ENCODE measurements at places on chromosomes 13 and 19.

- DNase-seq, result no peak
Observed at GRCh38 chr13:111874981-111875380, 192.0 kb upstream of the SOX1 start.

DNA sequence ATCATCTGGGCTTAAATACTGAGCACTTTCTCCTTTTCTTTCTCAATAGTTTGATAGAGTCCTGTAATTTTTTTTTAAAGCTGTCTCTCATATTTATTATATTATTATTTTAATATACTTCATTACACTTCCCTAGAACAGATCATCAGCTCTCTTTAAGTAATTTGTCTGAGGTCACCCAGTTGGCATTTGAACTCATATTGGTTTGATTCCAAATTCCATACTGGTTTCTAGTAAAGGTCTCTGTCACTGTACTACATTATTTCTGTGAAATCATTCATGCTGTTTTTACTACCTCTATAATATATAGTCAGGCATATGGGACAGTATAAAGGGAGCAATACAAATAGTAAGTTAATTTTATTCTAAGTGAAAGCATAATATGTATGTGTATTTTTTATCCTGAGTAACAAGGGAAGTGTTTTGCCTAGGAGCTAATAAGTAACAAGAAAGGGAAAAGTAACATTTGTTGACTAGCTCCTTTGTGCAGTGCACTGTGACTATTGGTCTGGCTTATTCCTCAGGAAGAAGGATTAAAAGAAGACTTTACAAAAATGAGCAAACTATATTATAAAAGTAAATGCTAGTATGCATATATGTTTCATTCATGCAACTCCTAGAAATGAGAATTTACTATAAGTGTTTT, 14.3 kb downstream of the LPAR6 start:
- no peak for DNase-seq

DNA sequence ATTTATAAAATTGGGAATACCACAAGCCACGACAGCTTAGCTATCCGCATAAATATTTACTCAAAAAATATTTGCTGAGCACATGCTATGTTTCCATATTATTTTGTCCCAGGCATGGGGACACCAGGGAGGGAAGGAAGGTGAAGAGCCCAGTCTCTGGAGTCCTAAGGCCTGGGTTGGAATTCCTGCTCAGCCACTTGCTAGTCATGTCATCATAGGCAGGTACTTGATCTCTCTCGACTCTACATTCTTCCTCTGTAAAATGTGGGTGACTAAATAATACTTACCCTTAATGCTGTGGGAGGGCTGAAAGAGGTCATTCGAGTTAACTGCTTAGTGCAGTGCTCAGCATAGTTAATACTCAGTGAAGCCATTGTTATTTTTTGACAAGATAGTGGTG, 4.3 kb upstream of the RNASEH2B start:
- DNase-seq, result no peak

GRCh38 chr13:23159205-23159759, 21.5 kb upstream of the SGCG start:
- no peak for DNase-seq

- DNase-seq, result no peak
Observed at GRCh38 chr13:73416093-73416492, 357.3 kb downstream of the KLF5 start.

DNA sequence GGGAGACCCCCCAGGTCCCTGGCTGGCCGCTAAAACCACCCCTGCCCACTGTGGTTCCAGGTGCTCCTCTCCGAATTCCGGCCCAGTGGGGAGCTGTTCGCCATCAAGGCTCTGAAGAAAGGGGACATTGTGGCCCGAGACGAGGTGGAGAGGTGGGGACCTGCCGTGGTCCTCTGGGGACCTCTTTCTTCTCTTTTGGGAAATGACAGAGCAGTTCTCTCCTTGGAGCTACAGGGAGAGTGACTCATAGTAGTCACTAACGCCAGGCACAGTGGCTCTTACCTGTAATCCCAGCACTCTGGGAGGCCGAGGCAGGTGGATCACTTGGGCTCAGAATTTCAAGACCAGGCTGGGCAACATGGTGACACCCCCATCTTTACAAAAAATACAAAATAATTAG, 7.3 kb downstream of the PTGER1 start:
- DNase-seq, result no peak

GRCh38 chr13:41364043-41364442, 53.0 kb downstream of the NAA16 start:
- no peak for DNase-seq

- DNase-seq, result no peak
Observed at GRCh38 chr19:27892500-27892899, 1320.5 kb downstream of the UQCRFS1 start.

DNA sequence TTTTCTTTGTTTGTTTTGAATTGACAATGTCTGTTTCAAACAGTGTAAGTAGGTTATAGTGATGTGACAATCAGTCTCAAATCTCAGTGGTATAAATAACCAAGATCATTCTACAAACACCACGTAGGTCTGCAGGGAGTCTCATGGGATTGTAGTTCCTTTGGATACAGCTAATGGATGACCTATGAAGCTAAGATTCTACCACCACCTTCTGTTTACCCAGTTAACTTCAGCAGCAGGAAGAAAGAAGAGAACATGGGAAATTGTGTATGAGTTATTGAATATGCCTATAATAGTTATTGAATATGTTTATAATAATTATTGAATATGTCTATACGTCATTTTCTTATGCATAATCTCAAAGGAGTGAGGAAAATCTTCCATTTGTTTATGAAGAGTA, 63.9 kb upstream of the SLITRK5 start:
- no peak for DNase-seq

DNA sequence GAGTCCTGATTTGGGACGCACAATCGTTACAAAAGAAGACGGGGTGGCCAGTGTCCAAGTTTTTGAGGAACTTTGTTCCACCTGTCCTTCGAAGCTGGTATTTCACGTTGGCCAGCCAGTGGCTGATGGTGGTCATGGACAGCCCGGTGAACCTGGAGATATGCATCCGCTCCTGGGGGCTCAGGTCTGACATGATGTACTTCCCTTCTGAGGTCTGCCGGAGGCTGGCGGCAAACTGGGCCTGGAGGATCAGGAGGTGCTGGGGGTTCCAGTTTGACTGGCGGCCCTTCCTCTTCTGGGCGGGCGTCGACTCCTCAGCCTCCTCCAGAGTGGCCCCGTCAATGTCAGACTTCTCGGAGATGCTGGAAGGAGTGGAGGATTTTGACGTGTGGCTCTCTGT, 72.4 kb downstream of the TSHZ3 start:
- no peak for DNase-seq

DNA sequence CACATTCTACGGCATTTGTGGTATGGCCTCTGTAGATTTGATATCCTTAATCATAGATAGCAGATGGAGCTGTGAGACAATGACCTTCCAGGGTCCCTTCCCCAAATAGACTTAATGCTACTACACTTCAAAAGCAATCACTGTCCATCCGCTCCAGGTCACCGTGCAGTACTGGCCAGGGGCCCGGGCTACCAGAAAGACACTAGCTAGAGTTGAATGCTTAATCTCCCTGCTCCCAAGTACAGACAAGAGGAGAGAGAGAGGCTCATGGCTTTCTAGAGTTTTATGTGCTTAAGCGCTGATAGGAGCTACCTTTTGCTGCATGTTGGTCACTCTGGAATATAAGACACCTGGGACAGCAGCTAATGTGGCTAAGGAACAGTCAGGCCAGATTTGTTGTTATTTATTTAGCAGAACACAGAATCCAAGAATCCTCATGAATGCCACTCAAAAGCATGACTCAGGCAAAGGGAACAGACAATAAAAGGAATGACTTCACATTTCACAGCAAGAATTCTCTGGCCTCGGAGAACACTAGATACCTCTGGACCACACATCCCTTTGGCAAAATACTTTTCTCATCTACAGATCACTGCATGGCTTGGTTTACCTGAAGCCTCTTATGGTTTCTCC, 165.0 kb downstream of the LACC1 start:
- DNase-seq, result no peak

GRCh38 chr19:33311326-33311682, 9.0 kb upstream of the CEBPA start:
- no peak for DNase-seq

DNA sequence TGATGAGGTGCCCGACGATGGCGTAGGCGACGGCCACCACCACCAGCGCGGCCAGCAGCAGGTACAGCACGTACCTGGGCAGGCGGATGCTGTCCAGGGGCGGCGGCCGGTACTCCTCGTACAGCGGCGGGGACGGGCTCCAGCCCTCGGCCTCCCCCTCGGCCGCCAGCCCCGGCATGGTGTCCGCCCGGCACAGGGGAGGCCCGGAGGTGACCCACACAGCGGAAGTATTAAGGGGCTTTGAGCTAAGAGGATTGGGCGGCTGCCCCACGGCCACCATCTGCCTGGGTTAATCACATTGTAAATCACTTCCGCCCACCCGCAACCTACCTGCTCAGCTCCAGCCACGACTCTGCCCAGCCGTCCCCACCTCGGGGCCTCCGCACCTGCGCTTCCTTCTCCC, at the start of gene SMIM44:
Gene SMIM44, minus strand, starts transcription at position 216 of the 403 bp plus-strand sequence. Its CDS starts 38 bp downstream, at position 178.
- no peak for DNase-seq

- no peak for DNase-seq
Observed at GRCh38 chr19:20453425-20453935, 112.1 kb downstream of the ZNF737 start.

GRCh38 chr19:42113641-42114348, 18.5 kb downstream of the POU2F2 start:
- DNase-seq, result no peak

DNA sequence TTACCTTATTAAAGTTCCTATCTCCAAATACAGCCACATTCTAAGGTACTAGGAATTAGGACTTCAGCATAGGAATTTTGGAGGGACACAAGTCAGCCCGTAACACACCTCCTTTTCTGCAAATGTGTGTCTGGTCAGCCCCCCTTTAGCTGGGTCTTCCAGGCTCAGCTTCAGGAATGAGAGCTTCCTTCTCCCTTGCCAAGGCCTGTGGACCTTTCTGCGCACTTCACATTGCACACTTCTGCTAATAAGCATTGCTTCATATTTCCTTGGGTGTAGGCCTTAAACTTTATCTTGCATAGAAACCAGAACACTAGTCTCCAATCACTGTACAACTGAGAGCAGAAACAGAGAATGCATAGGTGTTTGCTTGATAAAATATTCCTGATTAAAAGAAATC, 4.5 kb upstream of the STK24 start:
- DNase-seq, result no peak

DNA sequence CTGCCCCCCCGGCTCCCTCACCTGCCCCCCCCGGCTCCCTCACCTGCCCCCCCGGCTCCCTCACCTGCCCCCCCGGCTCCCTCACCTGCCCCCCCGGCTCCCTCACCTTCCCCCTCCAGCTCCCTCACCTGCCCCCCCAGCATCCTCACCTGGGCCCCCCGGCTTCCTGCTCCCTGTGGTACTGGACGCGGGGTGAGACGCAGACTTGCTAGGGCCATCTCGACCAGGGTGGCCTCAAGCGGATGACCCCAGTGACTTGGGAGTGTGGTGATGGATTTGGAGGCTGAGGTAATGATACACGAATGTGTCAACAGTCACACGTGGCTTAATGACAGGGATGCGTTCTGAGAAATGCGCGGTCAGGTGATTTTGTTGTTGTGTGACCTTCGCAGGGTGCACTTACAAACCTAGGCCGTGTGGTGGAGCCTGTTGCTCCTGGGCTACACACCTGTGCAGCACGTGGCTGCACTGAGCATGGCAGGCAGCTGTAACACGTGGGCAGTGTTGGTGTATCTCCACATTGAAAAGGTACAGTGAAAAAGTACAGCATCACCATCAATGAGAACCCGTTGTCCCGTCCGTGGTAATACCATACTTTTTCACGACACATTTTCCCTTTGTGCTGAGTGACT, 197.8 kb downstream of the TEX29 start:
- DNase-seq, result no peak

DNA sequence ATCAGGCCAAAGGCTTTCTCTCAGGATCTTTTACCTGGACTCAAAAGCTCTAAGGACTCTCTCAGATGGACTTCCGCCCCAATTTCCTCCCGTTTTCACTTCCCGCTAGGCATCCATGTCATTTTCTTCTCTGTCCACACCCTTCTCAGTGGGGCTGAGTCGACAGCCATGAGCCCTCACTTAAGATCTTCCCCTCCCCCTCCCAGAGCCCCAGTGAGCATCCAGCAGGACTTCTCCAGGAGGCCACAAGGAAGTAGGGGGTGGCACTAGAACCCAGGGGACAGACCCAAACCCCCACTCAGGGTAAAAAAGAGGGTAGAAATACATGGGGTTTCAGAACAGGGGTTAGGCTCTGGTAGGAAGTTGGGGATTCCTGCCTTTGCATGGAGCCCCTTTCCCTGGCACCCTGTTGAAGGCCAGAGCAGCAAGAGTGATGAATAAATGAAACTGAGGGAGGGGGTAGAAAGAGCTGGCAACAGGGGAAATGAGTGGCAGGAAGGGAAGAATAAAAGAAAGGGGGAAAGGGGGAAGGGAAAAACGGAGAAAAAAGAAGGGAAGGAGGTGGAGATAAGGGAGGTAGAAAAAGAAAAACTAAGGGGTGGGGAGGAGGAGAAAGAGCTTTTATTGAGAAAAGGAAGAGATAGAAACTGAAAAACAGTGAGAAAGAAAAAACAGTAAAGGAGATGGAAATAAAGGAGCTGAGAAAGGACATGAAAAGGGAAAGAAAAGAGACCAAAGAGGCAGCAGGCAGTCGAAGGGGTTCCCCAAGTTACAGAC, 42.3 kb downstream of the DEDD2 start:
- DNase-seq, result no peak

GRCh38 chr19:39850892-39851291, 4.7 kb upstream of the FBL start:
- DNase-seq, result no peak

DNA sequence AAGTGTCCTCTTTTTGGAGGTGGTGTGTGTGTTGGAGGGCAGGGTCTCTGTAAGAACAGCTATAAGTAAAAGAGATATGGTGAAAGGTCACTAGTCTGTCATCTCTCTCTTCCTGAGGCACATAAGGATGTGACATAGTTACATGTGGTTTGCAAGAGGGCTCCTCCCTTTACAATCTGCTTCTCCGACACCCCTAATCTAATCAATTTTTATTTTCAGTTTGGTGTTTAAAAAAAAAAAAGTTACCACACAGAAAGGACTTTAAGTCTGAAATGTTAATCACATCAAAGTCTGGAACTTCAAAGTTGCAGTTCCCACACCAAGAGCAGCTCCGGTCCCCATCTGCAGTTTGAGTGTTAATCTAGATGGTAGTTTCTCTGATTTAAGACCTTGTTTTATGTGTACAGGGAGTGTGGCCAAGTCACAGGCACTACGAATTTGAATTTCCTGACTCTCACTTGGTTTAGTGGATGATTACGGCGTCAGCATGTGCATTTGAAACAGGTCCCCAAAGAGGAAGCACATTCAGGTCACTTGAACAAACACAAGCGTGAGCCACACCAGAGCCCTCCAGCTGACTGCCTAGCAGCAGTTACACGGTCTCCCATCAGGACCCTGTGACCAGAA, 53.1 kb downstream of the FOXO1 start:
- DNase-seq, result peak; percentile 11
